Gastrocnemius medialis (tissue), 4 donors: ENCODE measurements at places on chromosomes 13 and 19. TPM values are rescaled to one million over a fixed set of nuclear protein-coding genes. Genes with fewer than 3 reads are reported as not detected.
A peak's percentile ranks its signal among the peaks of the same experiment; 100 is the strongest.

GRCh38 chr19:19022380-19022961 lies 10.8 kb downstream of the SUGP2 start:
- no peak overlapping the region for H3K27ac ChIP-seq
- H3K36me3 ChIP-seq: peaks cover 3% of the 10 kb centered on the region
- H3K4me3 ChIP-seq: no peak overlapping the region
- no peak for DNase-seq
- peaks cover 3% of the 10 kb centered on the region for H3K4me1 ChIP-seq

DNA sequence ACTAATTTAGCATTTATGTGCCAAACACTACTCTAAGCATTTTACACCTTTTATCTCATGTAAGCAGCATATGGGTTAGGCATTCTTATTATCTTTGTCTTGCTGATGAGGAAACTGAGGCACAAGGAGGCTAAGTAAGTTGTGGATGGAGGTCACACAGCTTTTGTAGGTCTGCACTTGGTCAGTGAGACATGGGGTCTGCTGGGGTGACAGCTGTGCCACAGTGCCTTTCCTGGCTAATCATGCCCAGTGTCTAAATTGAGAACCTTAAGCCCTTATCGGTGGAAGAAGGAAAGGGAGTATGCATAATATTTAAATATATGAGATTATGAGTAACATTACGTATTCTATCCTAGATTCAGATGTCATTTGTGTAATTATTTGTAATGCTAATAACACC lies 226.2 kb downstream of the GGACT start:
- no peaks in the 10 kb centered on the region for H3K36me3 ChIP-seq
- H3K4me1 ChIP-seq: no peaks in the 10 kb centered on the region
- no peak overlapping the region for H3K27ac ChIP-seq
- DNase-seq: no peak
- no peaks in the 10 kb centered on the region for H3K27me3 ChIP-seq

DNA sequence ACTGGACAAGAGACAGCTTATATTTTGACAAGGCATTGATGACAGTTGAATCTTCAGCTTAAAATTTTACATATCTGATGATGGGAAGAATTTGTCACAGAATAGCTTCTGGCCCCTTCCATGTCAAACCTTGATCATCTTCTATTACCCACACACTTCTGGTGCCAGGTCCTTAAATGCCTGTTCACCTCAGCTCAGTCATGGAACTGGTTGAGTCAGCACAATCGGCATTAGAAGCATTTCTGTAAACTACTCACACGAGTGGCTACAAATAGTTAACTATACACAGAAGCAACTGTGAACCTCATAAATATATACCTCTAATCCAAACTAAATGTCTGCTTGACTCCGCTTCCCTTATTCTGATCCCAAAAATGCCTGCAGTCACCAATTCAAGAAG lies 161.2 kb downstream of the FOXO1 start:
- H3K4me3 ChIP-seq: no peak overlapping the region
- H3K27me3 ChIP-seq: no peaks in the 10 kb centered on the region
- DNase-seq: no peak
- peaks cover 24% of the 10 kb centered on the region for H3K4me1 ChIP-seq
- H3K27ac ChIP-seq: no peak overlapping the region
- H3K36me3 ChIP-seq: no peaks in the 10 kb centered on the region

GRCh38 chr13:50580684-50581305 lies 262.7 kb downstream of the DLEU7 start:
- no peaks in the 10 kb centered on the region for H3K27me3 ChIP-seq
- H3K36me3 ChIP-seq: no peaks in the 10 kb centered on the region
- no peak overlapping the region for H3K27ac ChIP-seq
- no peak for DNase-seq
- peaks cover 5% of the 10 kb centered on the region for H3K4me1 ChIP-seq
- H3K4me3 ChIP-seq: no peak overlapping the region

- DNase-seq: peak; percentile 18
These were observed 28.0 kb upstream of the KBTBD7 start for GRCh38 chr13:41222259-41222852.

DNA sequence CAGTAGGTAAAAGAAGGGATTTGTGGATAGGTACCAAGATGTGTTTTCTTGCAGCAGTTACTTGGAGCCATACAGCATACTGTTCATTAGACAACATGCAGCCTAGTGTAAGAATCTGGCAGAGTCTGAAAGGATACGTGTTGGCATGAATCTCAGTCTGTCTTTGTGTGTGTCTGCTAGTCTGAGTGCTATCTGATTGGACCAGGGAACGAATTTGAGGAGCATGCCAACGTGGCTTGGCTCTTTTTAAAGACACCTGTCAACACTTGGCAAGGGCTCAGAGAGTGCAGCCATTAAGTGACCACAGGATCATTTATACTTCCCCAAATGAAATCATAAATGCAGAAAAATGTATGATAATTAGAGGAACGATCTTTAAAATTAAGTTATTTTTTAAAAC lies 27.6 kb upstream of the ATXN8OS start:
- H3K4me1 ChIP-seq: no peaks in the 10 kb centered on the region
- H3K27me3 ChIP-seq: no peaks in the 10 kb centered on the region
- H3K4me3 ChIP-seq: no peak overlapping the region
- H3K36me3 ChIP-seq: no peaks in the 10 kb centered on the region
- DNase-seq: no peak

- peaks cover 3% of the 10 kb centered on the region for H3K27me3 ChIP-seq
- H3K4me3 ChIP-seq: no peak overlapping the region
- DNase-seq: no peak
- peaks cover 5% of the 10 kb centered on the region for H3K4me1 ChIP-seq
- H3K27ac ChIP-seq: no peak overlapping the region
These were observed 28.5 kb downstream of the CCNE1 start for GRCh38 chr19:29840066-29840950.

DNA sequence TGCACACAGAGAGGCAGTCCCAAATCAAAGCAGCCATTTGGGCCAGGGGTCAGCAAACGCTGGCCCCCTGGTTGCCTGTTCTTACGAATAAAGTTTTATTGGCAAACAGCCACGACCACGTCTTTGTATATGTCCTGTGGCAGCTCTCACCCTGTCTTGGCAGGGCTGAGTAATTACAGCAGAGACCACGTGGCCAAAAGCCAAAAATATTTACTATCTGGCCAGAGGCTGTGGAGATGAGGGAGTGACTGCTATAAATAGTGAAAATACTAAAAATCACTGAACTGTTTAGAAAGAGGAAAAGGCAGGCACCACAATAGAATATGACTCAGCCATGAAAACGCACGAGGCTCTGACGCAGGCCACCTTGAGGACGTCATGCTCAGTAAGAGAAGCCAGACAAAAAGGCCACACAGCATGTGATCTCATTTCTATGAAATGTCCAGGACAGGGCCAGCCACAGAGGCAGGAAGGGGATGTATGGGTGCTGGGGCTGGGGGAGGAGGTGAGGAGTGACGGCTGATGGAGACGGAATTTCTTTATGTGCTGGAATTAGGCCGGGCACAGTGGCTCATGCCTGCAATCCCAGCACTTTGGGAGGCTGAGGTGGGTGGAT lies 29.4 kb downstream of the SMIM24 start:
- peaks cover 13% of the 10 kb centered on the region for H3K4me1 ChIP-seq
- H3K27me3 ChIP-seq: no peaks in the 10 kb centered on the region
- no peaks in the 10 kb centered on the region for H3K36me3 ChIP-seq
- H3K4me3 ChIP-seq: no peak overlapping the region

- H3K4me3 ChIP-seq: no peak overlapping the region
- peaks cover 8% of the 10 kb centered on the region for H3K4me1 ChIP-seq
- peak; percentile 34 for DNase-seq
- no peaks in the 10 kb centered on the region for H3K36me3 ChIP-seq
These were observed 4.2 kb downstream of the TUBGCP3 start for GRCh38 chr13:112583592-112584277.

- no peak overlapping the region for H3K4me3 ChIP-seq
- H3K27me3 ChIP-seq: no peaks in the 10 kb centered on the region
- H3K27ac ChIP-seq: no peak overlapping the region
- H3K36me3 ChIP-seq: no peaks in the 10 kb centered on the region
These were observed 142.5 kb downstream of the POSTN start for GRCh38 chr13:37456041-37456440.

GRCh38 chr13:73307481-73307880 lies 248.7 kb downstream of the KLF5 start:
- H3K27me3 ChIP-seq: no peaks in the 10 kb centered on the region
- no peaks in the 10 kb centered on the region for H3K36me3 ChIP-seq
- DNase-seq: no peak
- no peak overlapping the region for H3K4me3 ChIP-seq
- no peaks in the 10 kb centered on the region for H3K4me1 ChIP-seq

- no peak overlapping the region for H3K4me3 ChIP-seq
- DNase-seq: no peak
- no peaks in the 10 kb centered on the region for H3K27me3 ChIP-seq
These were observed 22.0 kb downstream of the HDGFL2 start for GRCh38 chr19:4493929-4494690.

DNA sequence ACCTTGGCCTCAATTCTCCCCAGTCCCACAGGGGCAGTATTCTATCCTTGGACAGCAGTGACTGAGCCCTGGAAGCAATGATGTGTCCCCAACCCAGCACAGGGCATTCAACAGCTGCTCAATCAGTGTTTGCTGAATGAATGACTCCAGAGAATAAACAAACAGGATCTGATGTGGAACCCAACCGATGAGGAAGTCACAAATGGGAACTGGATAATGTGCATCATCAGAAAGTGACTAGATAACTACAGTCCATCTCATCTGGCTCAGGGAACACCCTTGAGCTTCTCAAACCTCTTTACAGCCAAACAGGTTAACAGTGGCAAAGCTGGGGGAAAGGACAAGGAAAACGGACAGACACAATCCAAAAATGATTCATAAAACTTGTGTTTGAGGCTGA lies 8.2 kb downstream of the SLC25A30 start:
- peaks cover 38% of the 10 kb centered on the region for H3K4me1 ChIP-seq
- no peak overlapping the region for H3K4me3 ChIP-seq
- H3K27me3 ChIP-seq: no peaks in the 10 kb centered on the region
- no peak overlapping the region for H3K27ac ChIP-seq
- H3K36me3 ChIP-seq: no peaks in the 10 kb centered on the region
- DNase-seq: no peak

- H3K36me3 ChIP-seq: no peaks in the 10 kb centered on the region
- no peak overlapping the region for H3K27ac ChIP-seq
- peaks cover 9% of the 10 kb centered on the region for H3K4me1 ChIP-seq
- no peak for DNase-seq
These were observed 3.6 kb downstream of the IFT88 start for GRCh38 chr13:20570517-20570916.

GRCh38 chr13:56720841-56721240 lies 419.9 kb upstream of the PRR20A start:
- no peaks in the 10 kb centered on the region for H3K4me1 ChIP-seq
- H3K36me3 ChIP-seq: no peaks in the 10 kb centered on the region
- no peaks in the 10 kb centered on the region for H3K27me3 ChIP-seq
- H3K27ac ChIP-seq: no peak overlapping the region
- no peak for DNase-seq

DNA sequence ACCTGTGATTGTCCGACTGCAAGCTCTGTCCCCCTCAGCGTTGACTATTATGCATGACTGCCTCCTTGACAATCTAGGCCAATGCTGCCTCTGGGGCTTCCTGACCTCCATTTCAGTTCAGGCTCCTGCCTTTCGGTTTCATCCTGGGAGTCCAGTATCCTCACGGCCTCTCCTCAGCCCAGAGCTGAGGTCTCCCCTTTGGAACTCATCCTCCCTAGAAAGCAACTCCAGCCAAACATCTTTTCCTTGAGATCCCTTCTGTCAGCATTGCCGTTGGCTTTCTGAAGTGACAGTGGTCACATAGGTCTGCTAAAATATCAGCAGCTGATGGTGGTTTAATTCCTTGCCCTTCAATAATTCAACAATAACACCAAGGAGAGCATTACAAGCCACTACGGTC lies 519.1 kb upstream of the NBEA start:
- no peaks in the 10 kb centered on the region for H3K4me1 ChIP-seq
- no peak for DNase-seq
- no peak overlapping the region for H3K27ac ChIP-seq
- H3K36me3 ChIP-seq: no peaks in the 10 kb centered on the region
- H3K4me3 ChIP-seq: no peak overlapping the region
- no peaks in the 10 kb centered on the region for H3K27me3 ChIP-seq

- no peak overlapping the region for H3K27ac ChIP-seq
- H3K4me3 ChIP-seq: no peak overlapping the region
- H3K27me3 ChIP-seq: no peaks in the 10 kb centered on the region
These were observed 542.3 kb upstream of the ATXN8OS start for GRCh38 chr13:69565334-69565733.

DNA sequence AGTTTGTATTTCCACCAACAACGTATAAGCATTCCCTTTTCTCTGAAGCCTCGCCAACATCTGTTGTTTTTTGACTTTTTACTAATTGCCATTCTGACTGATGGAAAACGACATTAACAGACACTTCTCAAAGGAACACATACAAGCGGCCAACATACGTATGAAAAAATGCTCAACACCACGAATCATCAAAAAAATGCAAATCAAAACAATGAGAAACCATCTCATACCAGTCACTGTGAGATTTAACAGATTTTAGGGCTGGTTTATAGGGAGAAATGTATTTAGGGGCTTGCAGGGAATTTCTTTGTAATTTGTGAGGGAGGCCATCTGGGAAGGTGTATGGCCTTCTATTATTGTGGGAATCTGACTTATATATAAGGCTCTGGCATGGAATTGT lies 2.8 kb upstream of the DZIP1 start:
- no peaks in the 10 kb centered on the region for H3K27me3 ChIP-seq
- peaks cover 6% of the 10 kb centered on the region for H3K4me1 ChIP-seq
- no peak overlapping the region for H3K4me3 ChIP-seq
- H3K36me3 ChIP-seq: no peaks in the 10 kb centered on the region
- no peak overlapping the region for H3K27ac ChIP-seq
- no peak for DNase-seq

DNA sequence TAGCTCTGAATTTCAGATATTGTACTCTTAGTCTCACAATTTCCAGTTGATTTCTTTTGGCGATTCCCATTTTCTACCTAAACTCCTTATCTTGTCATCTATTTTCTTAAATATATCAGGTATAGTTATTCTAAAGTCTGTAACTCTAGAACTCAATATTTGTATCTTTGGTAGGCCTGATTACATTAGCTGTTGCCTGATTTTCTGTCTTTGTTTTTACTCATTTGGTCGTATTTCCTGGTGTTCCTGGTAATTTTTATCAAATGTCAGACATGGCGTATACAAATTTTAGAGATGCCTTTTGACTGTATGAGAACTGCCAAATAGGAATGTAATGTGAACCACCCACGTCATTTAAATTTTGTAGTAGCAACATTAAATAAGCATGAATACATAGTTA lies 266.7 kb downstream of the ZNF536 start:
- H3K27ac ChIP-seq: no peak overlapping the region
- H3K4me1 ChIP-seq: no peaks in the 10 kb centered on the region
- DNase-seq: no peak

Gene KLK11
- not detected for total RNA-seq

Gene NOTCH3
- 42.7 TPM for total RNA-seq

Gene C19orf81
- total RNA-seq: not detected

Gene YJEFN3
- 0.18 TPM for total RNA-seq

Gene ZNF865
- total RNA-seq: 17.6 TPM
